Naive B cell (primary cell): ENCODE measurements at places on chromosomes 16 and 17. TPM values are rescaled to one million over a fixed set of nuclear protein-coding genes. Genes with fewer than 3 reads are reported as not detected.

The MYH2 gene
- not detected for polyA plus RNA-seq

The MYO19 gene
- 6.0 TPM for polyA plus RNA-seq

The CLEC18B gene
- not detected for polyA plus RNA-seq

The TEKT1 gene
- not detected for polyA plus RNA-seq

The PFN1 gene
- 1,151 TPM for polyA plus RNA-seq

The MLST8 gene
- 28.1 TPM for polyA plus RNA-seq

The NTN3 gene
- not detected for polyA plus RNA-seq

The CACNG1 gene
- not detected for polyA plus RNA-seq

The TP53TG3B gene
- polyA plus RNA-seq = 0.42 TPM

The MLKL gene
- 7.6 TPM for polyA plus RNA-seq
